ENCODE measurements at places on chromosomes 1 and 21.

DNA sequence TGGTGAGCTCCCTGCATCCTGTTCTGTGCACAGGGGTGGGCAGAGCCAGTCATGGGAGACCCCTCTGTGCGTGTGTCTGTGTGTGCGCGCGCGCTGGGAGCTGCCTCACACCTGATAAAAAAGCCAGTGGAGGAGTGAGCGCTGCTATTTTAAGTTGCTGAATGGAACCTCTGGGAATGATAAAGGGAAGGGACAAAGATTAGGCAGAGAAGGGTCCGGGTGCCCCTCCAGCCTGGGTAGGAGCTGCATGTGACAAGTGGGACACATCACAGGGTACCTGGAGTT, 847 bp downstream of the ADORA1 start:
- no peak for DNase-seq

DNA sequence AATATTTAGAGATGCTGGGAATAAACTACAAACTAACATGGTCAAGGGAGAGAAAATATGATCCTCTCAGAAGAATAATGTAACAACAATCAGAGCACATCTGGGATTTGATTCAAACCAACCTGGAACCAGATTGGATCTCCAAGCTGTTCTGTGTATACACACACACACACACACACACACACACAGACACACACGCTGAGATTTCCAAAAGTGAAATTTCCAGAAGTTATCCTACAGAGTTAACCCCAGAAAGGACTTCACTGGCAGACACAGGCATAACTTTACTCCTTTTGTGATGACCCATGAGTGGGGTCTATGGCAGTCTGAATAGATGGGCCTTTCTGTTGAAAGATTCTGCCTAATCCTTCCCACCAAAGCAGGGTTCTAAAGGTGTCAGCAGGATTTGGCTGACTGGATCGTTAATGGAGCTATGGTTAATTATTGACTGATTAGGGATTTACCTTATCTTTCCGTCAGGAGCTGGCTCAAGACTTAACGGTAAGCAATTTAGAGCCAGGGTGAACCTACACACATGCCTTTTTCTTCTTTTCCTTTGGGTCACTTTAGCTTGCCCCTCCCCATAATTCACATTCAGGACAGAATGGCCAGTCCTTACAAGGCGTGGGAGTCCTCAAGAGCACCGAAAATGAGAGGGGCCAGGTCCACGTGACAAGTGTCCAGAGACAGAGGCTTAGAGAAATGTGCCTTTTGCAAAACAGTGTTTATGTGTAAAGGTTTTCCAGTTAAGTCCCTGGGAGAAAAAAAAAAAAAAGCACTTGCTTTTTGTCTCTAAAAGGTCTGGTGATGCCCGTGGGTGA, 10.9 kb upstream of the PROX1 start:
- DNase-seq = no peak

GRCh38 chr1:81731989-81732388, 68.7 kb upstream of the ADGRL2 start:
- DNase-seq = no peak

DNA sequence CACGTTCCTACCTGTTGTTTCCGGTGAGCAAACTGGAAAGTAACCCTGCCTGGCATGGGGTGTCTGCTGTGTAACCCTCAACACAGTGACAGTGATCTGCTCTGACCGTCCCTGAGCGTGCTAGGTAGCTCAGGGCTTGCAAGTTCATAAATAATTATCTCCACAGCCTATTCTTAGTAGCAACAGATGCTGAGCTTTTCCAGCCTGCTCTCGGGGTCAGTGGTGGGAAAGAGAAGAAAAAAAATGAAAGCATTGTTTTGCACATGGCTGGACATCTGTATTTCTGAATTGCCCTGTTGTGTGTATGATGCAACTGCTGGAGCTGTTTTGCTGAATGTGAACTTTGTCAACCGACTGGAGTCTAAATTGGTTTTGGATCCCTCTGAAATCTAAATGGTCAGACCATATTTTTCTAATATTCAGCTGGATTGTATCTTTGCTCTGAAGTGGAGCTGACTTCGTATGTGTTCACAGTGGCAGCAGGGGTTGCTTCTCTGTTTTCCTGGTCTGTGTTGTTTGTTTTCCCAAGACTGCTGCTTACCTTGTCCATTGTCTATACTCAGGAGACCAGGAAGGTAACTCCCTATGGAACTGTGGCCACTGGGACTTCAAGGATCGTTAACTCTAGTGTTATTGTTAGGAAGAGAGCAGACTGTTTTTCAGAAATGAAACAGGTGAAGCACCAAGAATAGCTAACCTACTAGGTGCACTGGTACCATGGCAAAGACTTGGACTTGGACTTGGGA, 27.0 kb downstream of the TGFB2 start:
- peak; percentile 92 for DNase-seq

DNA sequence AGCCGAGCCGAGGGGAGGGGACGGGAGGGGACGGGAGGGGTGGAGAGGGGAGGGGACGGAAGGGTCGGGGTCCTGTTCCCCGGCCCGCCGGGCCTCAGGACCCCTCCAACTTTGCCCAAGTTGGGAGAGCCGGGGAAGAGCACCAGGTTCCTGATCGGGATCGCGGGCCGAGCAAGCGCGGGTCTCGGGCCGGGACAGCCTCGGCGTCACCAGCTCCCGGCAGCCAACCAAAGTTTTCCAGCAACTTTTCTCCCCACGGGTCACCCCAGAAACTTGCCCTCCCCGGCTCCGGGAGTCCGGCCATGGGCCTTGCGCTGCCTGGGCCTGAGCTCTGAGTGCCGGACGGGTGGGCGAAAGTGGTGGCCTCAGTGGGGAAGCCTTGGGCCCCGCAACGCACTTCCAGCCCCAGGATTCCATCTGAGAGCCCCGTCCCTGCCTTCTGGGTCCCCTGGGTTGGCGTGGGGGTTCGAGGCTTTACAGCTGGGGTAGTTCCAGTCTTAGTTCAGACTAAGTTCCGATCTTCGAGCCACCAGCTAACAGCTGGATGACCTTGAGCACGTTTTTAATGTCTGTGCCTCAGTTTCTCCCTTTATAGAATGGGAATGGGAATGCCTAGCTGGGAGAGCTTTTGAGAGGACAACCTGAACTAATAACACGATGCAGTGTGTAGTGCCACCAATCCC, 458 bp downstream of the ZC3H12A start:
- peak; percentile 33 for DNase-seq

GRCh38 chr1:17061892-17062291, 8.1 kb upstream of the SDHB start:
- DNase-seq = no peak

DNA sequence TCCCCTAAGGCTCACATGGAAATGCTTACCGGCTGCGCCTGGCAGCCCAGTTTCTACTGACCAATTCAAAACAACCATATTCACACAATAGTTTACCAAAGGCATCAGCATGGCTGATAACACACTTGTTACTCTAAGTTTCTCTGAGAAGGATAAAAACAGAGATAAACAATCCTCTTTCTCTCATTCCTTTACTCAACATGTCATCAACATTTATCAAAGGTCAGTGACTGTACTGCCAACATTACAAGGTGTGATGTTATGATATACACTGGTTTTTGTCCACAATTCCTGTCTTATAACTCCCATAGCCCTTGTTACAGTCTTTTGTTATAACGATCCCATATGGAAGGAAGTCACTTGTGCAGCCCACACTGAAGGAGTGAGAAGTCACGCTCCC, 33.6 kb downstream of the COA6 start:
- DNase-seq = no peak

- no peak for DNase-seq
Measured at GRCh38 chr1:186738926-186739325, 58.7 kb upstream of the PTGS2 start.

- DNase-seq = no peak
Measured at GRCh38 chr1:206142011-206142410, 24.8 kb upstream of the AVPR1B start.

GRCh38 chr1:17307946-17308345, at the start of gene PADI4:
PADI4 (plus strand) TSS chr1:17308197; CDS start chr1:17308223, 26 bp downstream.
- no peak for DNase-seq

DNA sequence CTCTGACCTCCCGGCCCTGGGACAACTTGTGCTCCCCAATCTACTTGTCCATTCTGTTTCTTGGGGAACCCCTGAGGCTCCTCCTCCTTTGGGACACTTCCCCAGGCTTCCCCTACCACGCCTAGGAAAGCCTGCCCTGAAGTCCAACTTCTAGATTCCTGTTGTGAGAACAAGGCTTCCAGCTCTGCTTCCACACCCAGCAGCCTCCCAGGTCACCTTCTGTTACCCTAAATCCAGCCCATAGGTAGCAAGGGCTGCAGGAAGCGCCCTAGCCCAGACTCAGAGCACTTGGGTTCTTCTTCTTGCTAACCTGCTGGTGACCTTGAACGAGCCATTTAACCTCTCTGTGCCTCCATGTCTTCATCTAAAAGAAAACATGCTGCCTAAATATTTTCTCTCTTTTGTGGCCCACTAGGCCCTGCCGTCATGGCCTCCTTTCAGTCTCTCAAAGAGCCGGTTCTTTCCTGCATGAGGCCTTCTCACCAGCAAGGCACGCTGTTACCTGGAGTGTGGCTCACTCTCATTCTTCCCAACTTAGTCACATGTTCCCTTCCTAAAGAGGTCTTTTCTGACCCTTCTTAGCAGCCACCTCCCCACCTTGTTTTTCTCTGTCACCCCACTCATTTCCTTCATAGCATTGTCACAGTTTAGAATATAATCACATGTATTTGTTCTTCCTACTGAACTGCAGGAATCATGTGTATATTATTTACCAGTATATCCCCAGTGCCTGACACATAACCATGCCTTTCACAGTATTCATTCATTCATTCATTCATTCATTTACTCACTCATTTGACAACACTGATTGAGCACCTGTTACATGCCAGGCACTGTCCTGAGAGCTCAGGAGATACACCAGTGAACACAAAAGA, 1.4 kb downstream of the CAPN2 start:
- DNase-seq = no peak

DNA sequence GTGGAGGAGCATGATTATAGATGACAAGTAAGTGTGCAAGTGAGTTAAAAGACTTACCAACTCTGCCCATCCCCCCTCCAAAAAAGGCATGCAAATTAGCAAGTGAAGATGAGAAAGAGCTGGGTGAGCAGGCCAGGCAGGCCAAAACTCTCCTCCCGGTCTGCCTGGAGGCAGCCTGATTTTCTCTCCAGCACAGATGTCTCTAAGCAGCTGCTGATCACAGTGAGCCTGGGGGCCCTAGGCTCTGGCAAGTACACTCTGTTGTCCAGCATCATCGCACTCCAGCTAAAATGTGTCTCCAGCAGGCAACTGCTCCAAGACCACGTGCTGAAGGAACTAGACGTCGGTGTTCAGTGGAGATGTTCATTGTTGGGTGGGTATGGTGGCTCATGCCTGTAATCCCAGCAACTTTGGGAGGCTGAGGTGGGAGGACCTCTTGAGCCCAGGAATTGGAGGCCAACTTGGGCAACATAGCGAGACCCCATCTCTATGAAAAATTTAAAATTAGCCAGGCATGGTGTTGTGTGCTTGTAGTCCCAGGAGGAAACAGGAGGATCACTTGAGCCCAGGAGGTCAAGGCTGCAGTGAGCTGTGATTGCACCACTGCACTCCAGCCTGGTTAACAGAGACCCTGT, 56.7 kb upstream of the PUM1 start:
- DNase-seq = peak; percentile 37

- DNase-seq = no peak
Measured at GRCh38 chr1:26828411-26828991, 2.0 kb downstream of the ZDHHC18 start.

DNA sequence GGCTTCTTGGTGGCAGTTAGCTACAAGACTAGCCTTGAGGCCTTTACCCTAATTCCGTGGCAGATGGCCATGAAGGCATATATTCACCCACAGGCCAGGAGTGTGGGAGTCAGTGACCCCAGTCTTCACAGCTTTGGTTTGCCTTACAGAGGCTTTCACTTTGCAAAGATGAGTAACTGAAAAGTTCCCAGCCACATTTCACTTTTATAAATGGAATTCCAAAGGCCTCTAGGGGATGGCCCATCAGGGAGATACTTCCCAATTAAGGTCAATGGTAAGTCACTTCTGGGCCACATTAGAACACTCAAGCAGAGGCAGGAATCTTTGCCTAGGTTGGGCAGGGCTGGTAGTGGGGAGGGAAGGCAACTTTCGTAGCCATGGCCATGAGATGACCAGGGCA, 13.1 kb upstream of the HEYL start:
- DNase-seq = no peak

DNA sequence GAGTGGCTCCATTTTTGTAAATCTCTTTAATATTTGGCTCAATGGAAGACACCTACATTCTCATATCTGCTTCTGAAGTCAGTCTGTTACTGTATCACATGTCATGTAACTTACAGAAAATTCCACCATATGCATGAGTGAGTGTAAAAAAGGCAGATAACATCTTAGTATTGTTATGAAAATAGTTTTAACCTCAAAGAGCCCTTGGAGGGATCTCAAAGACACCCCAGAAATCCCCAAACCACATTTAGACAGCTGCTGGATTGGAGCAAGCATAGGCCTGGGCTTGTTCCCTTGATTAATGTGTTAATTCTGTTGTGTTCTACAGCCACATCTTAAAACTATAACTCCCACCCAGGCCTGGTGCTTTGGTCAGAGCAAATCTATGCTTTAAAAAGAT, 16.9 kb downstream of the MACO1 start:
- no peak for DNase-seq

- DNase-seq = no peak
Measured at GRCh38 chr1:244057474-244058385, 6.6 kb downstream of the ZBTB18 start.

GRCh38 chr21:15514073-15514946, 215.5 kb upstream of the USP25 start:
- no peak for DNase-seq

DNA sequence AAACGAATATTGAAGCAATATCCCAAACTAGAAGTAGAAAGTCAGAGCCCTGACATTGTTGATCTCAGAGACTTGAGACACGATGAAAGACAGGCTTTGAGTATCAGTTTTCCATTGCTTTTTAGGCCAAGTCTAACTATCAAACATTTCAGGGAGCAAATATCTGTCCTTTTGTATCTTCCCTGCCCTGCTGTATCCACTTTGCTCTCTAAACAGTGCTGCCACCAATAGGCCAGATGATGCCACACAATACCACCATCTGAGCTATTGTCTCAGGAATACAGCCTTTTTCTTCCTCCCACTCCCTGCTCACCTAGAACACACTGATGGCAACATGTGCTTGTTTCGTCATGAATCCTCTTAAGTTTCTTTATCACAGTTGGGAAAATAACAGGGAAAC, 62.6 kb upstream of the SPAG17 start:
- peak; percentile 11 for DNase-seq

DNA sequence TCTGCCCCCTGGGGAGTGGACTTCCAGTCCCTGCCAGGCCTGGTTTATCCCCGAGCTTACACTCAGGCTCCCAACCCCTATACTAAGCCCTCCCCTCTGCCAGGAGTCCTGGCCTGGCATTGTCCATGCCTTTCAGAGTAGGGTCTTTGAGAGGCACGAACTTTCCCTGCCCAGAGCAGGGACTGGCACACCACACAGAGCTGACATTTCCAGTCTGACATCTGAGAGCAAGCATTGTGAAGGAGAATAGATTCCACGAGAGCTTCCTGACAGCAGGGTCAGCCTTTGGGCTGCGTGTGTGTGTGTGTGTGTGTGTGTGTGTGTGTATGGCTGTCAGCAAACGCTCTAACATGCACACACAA, 59.5 kb upstream of the LAPTM5 start:
- no peak for DNase-seq

- DNase-seq = peak; percentile 40
Measured at GRCh38 chr21:38675182-38675824, 130.4 kb upstream of the ETS2 start.

- no peak for DNase-seq
Measured at GRCh38 chr1:23037081-23037740, 17.9 kb downstream of the KDM1A start.

- DNase-seq = no peak
Measured at GRCh38 chr1:156812293-156812990, 4.2 kb downstream of the SH2D2A start.

GRCh38 chr1:9910076-9910422, at the start of gene CTNNBIP1:
CTNNBIP1 (minus strand) TSS chr1:9910269; CDS start chr1:9872064, 38,205 bp downstream.
- DNase-seq = no peak
